ENCODE measurements at places on chromosomes 16 and 17.

GRCh38 chr16:88405216-88406060, 22.7 kb downstream of the ZNF469 start:
- DNase-seq = no peak

GRCh38 chr16:64309398-64310110, 812.3 kb downstream of the CDH11 start:
- DNase-seq = no peak

GRCh38 chr17:77831474-77832179, 126.9 kb upstream of the TNRC6C start:
- no peak for DNase-seq

DNA sequence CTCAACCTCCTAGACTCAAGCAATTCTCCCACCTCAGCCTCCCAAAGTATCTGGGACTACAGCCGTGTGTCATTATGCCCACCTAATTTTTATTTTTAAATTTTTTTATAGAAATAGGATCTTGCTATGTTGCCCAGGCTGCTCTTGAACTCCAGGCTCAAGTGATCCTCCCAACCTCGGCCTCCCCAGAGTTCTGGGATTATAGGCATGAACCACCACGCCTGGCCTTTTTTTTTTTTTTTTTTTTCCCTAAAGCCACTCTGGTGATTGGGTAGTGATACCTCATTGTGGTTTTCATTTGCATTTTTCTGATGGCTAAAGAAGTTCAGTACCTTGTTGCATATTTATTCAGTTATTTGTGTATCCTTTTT, 1.2 kb upstream of the CDR2L start:
- no peak for DNase-seq

- DNase-seq = peak; percentile 29
These were observed 85.9 kb downstream of the SNX29 start for GRCh38 chr16:12062343-12063003.

DNA sequence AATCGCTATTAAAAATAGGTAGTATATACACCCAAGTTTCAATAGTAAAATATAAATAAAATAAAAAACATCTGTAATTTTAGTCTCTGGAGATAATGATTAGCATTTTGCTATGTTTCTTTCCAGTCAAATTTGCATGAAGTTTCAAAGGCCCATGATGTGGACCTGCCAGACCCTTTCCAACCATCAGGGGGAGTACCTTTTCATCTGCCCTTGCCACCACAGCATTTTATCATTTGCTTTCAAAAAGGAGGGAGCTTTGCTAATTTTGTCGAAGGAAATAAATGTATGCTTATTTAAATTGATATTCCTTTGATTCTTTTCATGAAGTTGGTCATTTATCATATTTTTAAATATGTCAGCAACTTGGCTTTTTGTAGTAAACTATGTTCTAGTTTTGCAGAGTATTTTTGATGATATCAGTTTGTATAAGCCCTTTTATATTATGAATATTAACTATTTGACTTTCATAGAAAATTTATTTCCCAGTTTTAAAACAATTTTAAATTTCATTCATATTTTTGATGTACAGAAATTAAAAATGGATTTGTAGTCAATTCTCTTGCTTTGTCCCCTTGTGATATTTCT, 115.2 kb upstream of the NETO2 start:
- no peak for DNase-seq

DNA sequence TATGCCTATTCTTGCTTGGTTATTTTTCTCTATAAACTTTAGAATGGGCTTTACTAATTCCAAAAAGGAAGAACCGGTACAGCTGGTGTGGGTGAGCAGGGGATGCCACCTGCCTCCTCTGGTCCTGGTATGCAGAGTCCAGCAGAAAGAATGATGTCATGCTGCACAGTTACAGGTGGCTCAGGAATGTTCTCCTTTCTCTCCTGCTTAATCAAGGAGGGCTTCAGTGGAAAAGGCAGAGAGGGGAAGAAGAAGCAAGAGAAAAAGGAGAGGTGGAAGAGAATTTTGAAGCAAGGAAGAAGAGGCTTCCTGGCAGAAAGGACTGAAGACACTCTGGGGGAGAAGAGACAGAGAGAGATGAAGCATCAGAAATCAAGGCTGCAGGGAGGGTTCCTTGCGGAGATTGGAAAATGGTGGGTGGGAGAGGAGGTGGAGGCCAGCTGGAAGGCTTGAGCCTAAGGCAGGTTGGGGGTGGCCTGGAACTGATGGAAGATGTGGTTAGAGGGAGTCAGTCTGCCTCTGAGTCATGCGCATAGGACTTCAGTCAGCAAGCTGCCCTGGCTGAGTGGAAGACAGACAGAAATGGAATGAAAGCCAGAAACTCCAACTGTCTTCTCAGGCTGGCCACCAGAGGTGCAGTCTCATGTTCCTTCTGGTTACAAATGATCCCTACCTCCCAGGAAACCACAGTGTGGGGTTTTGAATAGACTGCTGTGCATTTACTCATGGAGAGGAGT, 64.6 kb upstream of the CRHR1 start:
- no peak for DNase-seq

GRCh38 chr17:46894476-46895151, 28.3 kb upstream of the GOSR2 start:
- DNase-seq = no peak

DNA sequence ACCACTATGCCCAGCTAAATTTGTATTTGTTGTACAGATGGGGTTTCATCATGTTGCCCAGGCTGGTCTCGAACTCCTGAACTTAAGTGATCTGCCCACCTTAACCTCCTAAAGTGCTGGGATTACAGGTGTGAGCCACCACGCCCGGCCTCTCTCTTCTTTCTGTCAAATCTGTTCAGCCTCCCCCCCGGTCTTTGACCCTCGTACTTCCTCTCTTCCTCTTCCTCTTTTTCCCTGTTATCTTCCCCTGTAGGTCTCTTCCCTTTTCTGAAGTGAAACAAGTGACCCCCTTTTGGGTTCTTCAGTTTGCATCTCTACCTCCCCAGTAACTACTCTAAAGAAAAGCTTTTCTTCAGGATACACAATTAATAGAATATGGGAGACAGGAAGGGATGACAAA, 31.7 kb upstream of the DHX40 start:
- no peak for DNase-seq

- no peak for DNase-seq
These were observed 44.1 kb downstream of the MIS12 start for GRCh38 chr17:5530265-5531084.

- no peak for DNase-seq
These were observed 1.4 kb upstream of the SPHK1 start for GRCh38 chr17:76382803-76383545.

DNA sequence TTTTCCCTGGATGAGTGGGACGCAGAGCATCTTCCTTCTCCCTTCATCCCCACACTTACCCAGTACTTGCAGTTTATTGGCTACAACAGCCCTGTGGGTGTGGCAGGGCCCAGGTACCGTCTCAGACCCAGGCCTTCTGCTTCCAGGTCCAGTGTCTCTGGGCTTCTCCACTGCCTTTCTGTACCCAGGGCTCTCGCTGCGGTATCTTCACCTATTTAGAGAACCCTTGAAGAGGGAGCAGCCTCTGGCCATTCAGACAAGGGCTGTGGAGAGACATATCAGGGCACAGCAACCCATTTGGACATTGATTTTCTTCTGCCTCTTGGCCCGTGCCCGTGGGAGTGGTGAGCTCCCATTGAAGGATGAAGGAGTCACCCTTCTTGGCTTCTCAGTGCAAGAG, 17.3 kb downstream of the TBX4 start:
- DNase-seq = no peak

DNA sequence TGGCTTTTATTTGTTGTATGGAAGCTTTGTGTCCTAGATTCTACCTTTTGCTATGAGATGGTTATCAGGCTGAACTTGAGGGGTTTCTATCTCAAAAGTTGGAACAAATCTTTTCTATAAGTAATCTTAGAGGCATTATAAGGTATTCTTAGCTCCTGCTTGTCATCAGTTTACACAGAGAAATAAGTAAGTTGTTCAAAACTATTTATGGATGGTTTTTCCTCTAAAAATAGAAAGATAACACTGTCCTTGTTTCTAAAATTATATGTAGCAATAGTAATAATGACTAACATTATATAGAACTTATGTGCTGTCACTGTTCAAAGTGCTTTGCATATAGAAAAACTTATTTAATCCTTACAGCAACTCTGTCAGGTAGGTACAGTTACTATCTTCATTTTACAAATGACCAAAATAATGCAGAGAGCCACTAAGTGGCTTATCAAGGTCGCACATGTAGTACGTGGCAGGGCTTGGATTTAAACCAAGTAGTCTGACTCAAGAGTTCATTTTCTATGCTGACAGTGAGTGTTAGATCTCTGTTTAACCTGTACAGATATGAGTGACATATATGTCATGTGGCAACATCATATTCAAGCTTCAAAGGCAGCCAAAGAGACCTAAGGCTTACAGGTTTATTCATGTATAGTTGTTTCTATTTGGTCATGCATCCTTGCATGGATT, 59.0 kb downstream of the PHKB start:
- DNase-seq = no peak

- no peak for DNase-seq
These were observed 14.4 kb downstream of the SNN start for GRCh38 chr16:11682655-11683096.

Data from brain pericyte (primary cell).